Forelimb muscle (tissue), 1 donor: ENCODE measurements at places on chromosomes 6 and 20.

- DNase-seq: no peak
Observed at GRCh38 chr6:91606148-91606901, 1019.5 kb upstream of the MAP3K7 start.

DNA sequence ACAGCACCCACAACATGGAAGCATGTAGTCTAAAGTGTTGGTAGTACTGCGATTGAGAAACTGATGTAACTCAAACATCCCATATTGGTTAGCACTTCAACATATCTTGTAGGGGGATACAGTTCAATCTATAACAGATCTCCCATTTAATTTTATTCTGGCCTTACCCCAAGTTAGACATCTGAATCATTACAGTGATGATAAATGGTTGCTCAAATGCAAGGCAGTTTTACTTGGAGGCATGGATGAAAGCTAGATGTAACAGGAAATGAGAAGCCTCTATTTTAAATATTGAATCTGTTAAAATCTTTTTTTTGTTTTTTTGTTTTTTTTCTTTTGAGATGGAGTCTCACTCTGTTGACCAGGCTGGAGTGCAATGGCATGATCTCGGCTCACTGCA, 44.2 kb upstream of the FAM50B start:
- DNase-seq: no peak

GRCh38 chr20:23255106-23255505, 95.5 kb upstream of the NXT1 start:
- no peak for DNase-seq

DNA sequence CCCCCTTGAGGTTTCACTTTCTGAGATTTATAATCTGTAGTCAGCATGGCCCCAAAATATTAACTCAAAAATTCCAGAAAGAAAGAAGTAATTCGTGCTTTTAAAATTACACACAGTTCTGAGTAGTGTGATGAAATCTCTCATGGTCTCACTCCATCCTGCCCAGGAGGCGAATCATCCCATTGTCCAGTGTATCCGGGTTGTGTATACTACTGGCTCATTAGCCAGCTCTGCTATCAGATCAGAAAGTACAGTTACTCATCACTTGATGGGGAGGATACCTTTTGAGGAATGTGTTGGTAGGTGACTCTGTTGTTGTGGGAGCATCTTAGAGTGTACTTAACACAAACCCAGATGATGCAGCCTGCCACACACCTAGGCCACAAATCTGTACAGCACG, 65.2 kb downstream of the CDC5L start:
- no peak for DNase-seq

DNA sequence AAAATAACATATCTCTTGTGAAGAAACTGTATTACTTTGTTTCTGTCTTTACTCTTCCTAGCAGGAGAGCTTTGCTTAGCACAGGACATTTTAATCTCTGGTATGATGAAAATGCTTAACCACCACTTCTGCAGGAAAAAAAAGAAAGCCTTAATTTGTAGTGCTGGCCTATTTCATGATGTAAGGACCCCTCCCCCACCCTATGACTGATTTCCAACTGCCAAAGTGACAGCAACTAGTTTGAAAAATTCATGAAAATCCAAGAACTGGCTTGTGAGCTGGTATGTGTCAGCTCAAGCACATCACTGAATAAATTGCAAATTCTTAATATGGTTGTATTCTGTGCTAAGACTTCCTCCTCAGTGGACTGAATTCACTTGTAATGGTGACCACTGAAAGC, 125.3 kb downstream of the REV3L start:
- DNase-seq: no peak

DNA sequence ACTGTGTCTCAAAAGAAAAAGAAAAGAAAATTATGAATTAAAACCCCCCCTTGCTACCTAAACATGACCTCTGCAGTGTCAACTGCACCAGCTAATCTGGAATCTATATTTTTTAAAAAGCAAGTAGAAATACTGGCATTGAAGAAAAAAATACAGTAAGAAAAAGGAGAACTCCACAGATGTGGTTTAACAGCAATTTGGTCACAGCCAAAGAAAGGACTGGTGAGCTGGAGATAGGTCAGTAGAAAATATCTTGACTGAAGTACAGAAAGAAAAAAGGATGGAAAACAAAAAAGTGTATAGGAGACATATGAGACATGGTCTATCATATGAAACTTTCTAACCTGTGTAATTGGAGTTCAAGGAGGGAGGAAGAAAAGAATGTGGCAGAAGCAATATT, 44.1 kb upstream of the ERVFRD-1 start:
- DNase-seq: no peak

- DNase-seq: no peak
Observed at GRCh38 chr6:167449094-167449861, 124.4 kb downstream of the TTLL2 start.

GRCh38 chr6:166618866-166619761, 7.9 kb downstream of the RPS6KA2 start:
- no peak for DNase-seq

DNA sequence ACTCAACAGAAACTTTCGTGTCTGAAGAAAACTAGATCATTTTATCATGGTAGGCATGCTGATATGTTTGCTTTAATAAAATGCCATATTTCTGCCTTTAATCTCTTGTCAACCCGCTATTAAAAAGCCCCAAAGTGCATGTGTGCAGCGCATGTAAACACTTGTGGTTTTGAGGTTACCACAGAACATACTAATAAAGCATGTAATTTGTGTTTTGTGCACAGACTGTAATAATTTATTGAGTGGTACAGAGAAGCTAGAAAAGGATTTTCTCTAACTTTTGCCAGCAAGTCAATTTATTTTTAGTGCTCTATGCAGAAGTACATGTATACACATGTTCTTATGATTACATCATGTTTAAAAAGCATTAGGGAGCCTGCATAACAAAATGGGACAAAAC, 349.9 kb upstream of the SLC35B3 start:
- DNase-seq: no peak

GRCh38 chr6:138535728-138536455, 36.6 kb upstream of the NHSL1 start:
- DNase-seq: no peak

DNA sequence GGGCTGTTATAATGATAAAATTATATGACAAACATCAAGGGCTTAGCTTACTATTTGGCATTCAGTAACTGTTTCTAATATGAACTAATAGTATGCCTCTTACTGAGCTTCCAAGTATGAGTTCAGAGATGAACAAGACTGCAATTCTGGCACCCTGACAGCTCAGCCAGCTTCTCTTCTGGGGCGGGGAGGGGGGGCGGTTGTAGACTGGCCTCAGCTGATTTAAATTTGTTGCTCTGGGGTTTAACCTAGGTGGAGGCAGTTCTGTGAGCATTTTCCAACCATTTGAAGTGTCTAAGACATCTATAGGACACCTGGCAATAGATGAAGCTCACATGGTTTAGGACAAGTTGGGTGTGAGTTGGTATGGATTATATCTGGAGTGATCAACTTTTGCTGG, 401.9 kb downstream of the QKI start:
- no peak for DNase-seq
